ENCODE measurements at places on chromosomes 2 and 18. TPM values are rescaled to one million over a fixed set of nuclear protein-coding genes. Genes with fewer than 3 reads are reported as not detected.

DNA sequence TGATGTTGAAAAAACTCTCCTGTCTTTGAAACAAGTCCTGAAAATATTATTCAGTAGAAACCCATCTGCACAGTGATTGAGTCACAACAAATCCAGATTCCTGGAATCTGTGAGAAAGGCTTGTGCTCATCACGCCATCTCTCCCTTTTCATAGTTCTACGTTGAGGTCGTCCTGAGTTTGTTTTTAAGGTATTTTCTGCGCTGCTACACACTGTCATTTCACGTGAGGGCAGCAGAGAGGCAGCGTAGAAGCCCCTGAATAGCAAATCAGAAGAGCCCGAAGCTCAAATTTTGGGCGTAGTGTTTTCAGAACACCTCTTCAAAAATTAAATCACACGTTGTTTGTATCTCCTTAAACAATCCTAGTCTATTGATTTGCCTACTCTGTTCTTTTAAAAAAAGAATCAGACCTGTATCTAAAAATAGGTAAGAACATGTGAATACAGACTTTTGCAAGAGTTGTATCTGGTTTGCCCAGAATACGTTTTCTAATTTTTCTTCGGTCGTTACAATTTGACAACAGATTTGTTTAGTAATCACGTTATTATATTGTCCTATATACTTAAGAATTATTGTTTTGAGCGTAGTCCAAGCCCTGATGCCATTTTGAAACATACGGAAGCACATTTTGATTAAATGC, 61.6 kb upstream of the SLC38A11 start:
- no peak for DNase-seq

Gene G6PC2
- polyA plus RNA-seq, result 0.05 TPM

DNA sequence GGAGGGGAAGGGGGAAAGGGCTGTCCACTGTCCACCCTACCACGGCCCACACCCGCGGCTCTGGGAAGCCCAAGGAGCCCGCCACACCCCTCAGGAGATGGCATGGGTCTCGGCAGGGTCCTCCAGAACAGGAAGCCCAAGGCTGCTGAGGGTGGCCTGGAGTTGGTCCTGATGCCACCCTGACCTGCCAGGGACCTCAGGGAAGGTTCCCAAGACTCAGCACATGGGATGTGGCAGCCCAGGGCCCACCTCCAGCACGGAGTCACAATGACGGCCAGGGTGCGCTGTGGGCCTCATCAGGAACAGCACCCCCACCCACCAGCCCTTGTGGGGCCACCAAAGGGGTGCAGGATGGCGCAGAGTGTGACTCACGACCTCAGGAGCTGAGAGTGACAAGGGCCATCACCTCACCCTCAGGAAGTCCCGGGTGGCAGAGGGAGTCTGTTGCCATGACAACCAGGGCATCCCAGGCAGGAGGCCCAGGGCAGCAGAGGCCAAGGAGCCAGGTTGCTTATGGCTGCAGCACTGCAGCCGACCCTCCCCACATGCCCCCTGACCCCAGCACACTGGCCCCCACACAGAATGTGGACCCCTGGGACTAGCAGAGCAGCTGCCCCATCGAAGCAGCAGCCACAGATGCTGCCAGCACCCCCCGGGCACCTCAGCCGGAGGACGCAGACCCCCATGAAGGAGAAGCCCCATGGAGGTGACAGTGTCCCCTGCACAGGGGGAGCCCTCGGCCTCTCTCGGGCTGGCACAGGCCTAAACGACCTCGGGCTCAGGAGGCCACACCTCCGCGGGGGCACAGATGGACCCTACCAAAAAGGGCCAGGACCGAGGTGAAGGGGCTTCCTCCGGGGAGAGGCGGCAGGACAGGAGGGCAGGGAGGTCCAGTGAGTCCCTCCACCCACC, 34.3 kb downstream of the KIF1A start:
- no peak for DNase-seq

DNA sequence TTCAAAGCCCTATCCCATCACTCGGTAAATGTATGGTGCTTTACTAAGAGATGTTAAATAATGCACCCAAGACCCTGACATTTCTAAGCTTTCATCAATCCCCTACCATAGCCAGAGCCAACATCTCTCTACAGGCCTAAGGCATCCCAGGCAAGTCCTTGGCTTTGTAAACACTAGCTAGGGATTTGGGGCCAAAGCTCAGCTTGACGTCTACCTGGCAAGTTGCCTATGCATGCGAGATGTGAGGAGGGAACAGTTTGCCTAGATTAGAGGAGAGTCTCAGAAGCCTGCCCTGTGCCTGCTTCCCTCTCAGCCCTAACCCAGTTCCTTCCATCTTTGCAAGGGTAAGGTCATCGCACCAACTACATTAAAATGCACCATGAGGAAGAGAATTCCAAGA, 221.5 kb upstream of the NCKAP5 start:
- no peak for DNase-seq

GRCh38 chr2:46306330-46306751, 9.1 kb downstream of the EPAS1 start:
- no peak for DNase-seq

DNA sequence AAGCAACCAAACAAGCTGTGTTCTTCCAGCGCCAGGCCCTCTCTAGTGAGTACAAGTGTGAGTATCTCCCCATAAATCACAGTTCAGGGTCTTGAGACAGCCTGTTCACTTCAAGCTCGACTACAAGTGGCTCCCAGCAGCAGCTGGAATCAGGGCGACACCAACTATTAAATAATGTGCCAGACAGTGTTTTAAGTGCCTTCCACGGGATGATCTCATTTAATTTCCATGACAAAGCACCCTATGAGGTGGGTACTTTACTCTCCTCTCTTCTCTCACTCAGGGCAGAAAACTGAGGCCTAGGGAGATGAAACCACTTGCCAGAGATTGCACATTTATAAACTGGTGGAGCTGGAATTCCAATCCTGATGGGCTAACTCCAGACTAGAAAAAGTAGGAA, 2.6 kb upstream of the FAM136A start:
- no peak for DNase-seq

- no peak for DNase-seq
Measured at GRCh38 chr2:20525041-20526035, 78.5 kb downstream of the RHOB start.

DNA sequence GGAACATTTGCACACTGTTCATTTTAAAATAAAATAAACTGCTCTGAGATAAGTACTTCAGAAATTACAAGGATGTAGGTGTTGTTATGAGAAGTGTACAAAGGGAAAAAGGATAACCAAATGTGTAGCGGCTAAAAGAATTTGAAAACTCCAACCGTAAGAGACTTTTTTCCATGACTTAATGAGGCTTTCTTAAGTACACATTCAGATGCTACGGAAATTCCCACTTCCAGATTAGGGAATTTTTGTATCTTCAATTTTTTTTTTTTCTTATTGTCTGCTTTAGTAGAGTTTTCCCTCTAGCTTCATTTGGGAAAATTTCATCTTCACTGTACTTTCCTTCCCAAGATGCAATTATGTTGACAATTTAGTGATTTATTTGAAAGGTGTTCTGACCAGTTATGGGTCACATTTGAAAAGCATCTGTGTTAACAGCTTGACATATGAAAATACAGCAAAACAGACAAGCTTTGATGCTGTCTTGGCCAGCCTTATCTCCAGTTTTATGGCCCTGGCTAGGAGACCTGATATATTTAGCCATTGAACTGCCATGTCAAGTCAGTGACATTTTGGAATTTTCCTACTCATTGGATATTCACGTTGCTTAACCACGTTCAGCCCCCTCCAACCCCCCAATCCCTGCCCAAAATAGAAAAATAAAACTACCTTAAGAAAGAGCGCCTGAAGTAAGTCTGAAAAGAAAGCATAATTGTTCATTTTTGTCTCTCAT, 105.6 kb downstream of the FEZ2 start:
- DNase-seq, result no peak

Gene REG3G
- polyA plus RNA-seq, result not detected

GRCh38 chr2:201256082-201256481, 4.3 kb upstream of the CASP8 start:
- no peak for DNase-seq

GRCh38 chr2:104733226-104733943, 120.5 kb upstream of the POU3F3 start:
- no peak for DNase-seq

- no peak for DNase-seq
Measured at GRCh38 chr18:59861963-59862819, 37.6 kb upstream of the PMAIP1 start.

- DNase-seq, result no peak
Measured at GRCh38 chr2:215882689-215883088, 130.7 kb downstream of the MREG start.

Gene PEX13
- polyA plus RNA-seq, result 30.9 TPM

Gene CYRIA
- polyA plus RNA-seq, result 2.3 TPM

Gene NR4A2
- 0.95 TPM for polyA plus RNA-seq

Gene LYPD1
- 94.4 TPM for polyA plus RNA-seq

- no peak for DNase-seq
Measured at GRCh38 chr2:79649531-79649930, 136.7 kb downstream of the CTNNA2 start.

Gene RIT2
- not detected for polyA plus RNA-seq

Gene ARHGEF4
- polyA plus RNA-seq, result 8.4 TPM

Gene RNF144A
- 56.8 TPM for polyA plus RNA-seq

GRCh38 chr2:202519453-202519852, 115.3 kb upstream of the FAM117B start:
- no peak for DNase-seq

DNA sequence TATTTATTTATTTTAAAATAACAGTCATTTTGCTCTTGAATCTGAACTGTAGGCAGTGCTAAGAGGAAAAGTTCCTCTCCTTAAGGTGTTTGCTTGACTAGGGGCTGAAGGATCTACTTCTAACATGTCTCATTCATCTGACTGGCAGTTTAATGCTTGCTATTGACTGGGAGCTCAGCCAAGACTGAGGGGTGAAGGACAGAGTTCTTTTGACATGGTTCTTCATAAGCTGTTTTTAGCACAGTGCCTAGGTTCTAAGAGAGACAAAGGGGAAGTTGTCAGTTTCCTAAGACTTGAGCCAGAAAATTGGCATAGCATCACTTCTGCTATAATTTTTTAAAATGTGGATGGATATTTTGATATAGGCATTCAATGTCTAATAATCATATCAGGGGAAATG, 73.0 kb downstream of the COMMD1 start:
- DNase-seq, result no peak

DNA sequence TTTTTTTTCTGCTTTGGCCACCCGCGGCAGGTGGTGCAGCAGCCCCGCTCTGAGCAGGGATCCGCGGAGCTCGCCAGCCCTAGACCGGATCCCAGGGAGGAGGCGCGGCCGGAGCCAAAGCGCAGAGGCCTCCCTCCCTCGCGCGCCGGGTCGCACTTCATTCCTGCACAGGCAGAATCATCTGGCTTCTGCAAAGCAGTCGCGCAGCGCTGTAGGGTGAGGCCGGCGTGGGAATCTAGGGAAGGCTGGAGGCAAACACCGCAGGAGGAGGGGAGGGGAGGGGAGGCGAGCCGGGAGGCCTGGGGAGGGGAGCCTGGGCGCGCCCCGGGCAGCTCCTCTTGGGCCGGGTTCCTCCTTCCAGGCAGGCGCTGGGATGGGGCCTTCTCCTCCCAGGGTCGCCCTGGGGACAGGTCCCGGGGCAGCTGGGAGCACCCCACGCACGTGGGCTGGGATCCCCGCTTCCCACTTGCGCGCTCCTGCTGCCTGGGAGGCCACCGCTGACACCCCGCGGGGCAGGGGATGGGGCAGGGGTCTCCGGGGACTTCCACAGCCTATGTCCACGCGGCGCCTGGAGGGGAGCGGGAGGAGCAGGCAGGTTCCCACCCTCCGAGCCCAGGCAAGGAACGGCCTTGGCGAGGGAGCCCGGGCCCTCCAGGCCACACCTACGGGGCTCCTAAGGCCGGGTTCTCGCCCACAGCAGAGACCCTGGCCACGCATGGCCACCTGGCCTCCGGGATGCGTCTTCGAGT, 45.0 kb downstream of the MBP start:
- DNase-seq, result no peak

Gene TCF7L1
- polyA plus RNA-seq, result 60.9 TPM

DNA sequence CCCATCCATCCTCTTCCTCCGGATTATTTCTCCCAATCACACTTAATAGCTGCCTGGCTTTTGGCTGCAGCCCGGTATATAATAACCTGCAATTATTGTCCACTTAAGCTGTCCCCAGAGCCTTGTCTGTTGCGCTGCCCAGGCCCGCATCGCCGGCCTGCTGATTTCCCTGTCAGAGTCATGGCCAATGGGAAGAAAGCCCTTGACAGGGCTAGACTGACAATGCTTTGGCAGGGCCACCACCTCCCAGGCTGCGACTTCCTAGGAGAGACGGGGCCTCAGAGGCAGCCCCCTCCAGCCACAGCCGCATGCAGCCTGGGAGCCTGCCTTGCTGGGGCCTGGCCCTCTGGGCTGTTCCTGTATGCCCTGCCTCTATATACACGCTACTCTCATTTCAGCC, 10.0 kb upstream of the CELF4 start:
- DNase-seq, result no peak

- DNase-seq, result no peak
Measured at GRCh38 chr18:57075716-57076400, 71.0 kb upstream of the BOD1L2 start.

GRCh38 chr2:212136216-212136795, 402.3 kb downstream of the ERBB4 start:
- no peak for DNase-seq

DNA sequence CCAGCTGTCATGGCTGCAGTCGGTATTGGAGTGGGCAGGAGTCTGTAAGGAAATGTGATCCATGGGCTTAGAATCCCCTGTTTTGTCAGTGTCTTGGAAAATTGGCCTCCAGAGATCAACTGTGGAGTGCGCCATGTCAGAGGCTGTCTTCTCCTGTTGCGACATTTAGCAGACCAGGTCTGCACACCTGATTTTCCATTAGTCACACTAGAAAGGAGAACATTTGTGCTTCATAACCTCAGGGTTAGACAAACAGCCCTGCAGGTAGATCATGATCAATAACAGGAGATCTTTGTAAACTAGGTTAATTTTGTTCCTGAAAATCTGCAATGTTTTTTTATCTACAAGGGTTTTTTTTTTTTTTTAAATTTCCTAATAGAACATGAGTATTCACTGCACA, 28.0 kb downstream of the LDLRAD4 start:
- no peak for DNase-seq

DNA sequence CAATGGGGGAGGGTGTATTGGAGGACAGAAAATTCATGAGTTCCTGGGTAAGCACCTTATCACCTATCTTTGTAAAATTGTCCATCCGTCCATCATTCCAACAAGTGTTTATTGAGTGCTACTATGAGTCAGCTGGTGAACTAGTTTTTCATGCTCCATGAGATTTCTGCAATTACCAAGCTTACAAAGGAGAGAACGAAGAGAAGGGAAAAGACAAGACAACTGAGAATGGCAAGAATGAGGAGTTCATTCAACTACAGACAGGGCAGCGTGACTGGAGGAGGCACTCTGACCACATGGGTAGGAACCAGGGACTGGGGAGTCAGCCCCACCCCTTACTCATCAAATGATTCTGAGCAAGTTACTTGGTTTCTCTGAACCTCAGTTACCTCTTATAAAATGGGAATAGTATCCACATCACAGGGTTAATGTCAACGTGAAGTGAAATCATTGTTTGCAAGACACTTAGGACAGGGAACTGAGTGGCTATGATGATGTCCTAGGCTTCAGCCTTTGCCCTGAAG, 18.6 kb upstream of the TXNDC2 start:
- DNase-seq, result no peak

GRCh38 chr2:196163285-196163684, 8.1 kb downstream of the STK17B start:
- no peak for DNase-seq

Gene MC2R
- polyA plus RNA-seq, result not detected

GRCh38 chr2:221402072-221402471, 170.0 kb downstream of the EPHA4 start:
- no peak for DNase-seq

- no peak for DNase-seq
Measured at GRCh38 chr2:138564586-138565229, 63.1 kb downstream of the SPOPL start.
